Neuronal stem cell (in vitro differentiated cells): ENCODE measurements at places on chromosomes 11 and 22.

DNA sequence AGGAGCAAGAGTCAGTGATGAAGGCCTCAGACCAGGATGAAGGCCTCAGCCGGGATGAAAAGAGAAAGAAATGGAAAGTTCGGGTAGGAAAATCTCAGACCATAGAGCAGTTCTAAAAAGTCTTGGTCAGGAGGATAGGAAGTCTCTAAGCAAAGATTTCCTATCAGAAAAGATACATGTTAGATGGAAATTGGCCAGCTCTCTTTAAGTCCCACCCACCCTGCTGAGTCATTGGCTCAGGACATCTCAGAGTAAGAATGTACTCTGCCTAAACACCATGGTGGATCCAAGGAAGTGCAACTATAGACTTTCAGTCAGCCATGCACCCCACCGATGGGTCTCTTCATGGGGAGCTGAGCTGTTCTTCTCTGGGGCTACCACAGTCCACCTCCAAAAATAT lies 4.4 kb downstream of the OR8B3 start:
- peaks cover 3% of the 10 kb centered on the region for H3K4me1 ChIP-seq
- H3K4me3 ChIP-seq: no peak overlapping the region
- no peaks in the 10 kb centered on the region for H3K36me3 ChIP-seq
- no peak for DNase-seq
- H3K27ac ChIP-seq: no peak overlapping the region

DNA sequence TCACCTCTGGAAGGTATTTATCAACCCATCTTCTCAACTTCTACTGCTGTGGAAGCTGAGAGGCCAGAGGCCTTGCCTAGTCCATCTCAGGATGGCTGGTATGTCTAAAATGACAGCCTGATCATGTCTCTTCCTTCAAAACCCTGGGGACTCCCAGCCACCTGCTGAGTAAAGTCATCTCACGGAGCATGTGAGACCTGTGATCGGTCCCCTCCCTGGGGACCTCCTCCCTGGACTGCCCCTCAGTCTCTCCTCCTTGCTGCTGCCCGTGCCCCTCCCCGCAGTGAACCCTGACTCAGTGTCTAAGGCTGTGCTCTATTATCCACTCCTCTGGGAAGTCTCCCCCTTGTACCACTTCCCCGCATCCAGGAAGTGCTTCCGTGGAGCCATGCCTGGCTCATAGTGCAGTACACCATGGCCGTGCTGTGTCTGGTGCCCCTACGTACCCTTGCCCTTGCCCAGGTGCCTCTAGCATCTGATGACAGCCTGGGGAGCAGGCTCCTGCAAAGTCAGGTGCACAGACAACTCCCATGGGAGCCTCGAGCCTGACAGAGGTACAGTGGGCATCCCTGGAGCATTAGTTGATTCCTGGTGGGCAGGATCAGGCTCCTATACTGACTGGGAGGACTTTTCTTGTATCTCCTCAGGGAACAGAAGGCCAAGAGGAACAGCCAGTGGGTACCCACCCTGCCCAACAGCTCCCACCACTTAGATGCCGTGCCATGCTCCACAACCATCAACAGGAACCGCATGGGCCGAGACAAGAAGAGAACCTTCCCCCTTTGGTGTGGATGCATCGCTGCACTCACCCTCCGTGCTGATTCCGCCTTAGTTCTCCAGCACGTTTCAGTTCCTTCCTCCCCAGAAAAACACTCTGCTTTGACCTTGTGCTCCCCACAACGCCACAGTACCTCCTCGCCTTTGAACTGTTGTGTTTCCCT lies 13.8 kb downstream of the SMARCB1 start:
- H3K4me1 ChIP-seq: no peaks in the 10 kb centered on the region
- no peak overlapping the region for H3K4me3 ChIP-seq
- no peak for DNase-seq

- peaks cover 16% of the 10 kb centered on the region for H3K27me3 ChIP-seq
- H3K4me3 ChIP-seq: no peak overlapping the region
- DNase-seq: no peak
Measured at GRCh38 chr11:118042796-118043195, 34.1 kb upstream of the TMPRSS4 start.

GRCh38 chr11:86551288-86552092 lies 120.9 kb downstream of the ME3 start:
- H3K4me3 ChIP-seq: no peak overlapping the region
- no peak for DNase-seq
- no peaks in the 10 kb centered on the region for H3K27me3 ChIP-seq

- H3K27me3 ChIP-seq: peaks cover 77% of the 10 kb centered on the region
- H3K27ac ChIP-seq: no peak within 1 kb of the TSS
- H3K4me3 ChIP-seq: peak within 1 kb of the TSS; percentile 80
Measured at GRCh38 chr11:2444821-2445745, at the start of gene KCNQ1. KCNQ1 (plus strand) TSS chr11:2445008; CDS start chr11:2445099, 91 bp downstream.

DNA sequence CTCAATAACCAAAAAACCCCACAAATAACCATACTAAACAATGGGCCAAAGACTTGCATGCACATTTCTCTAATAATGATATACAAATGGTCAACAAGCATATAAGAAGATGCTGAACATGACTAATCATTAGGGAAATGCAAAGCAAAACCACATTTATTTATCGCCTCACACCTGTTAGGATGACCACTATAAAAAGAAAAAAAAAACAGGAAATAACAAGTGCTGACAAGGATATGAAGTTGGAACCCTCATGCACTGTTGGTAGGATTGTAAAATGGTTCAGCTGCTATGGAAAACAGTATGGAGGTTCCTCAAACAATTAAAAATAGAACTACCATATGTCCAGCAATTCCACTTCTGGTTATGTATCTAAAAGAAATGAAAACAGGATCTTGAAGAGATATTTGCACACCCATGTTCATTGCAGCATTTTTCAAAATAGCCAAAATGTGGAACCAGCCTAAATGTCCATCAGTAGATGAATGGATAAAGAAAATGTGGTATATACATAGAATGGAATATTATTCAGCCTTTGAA lies 66.2 kb downstream of the AMBRA1 start:
- H3K4me1 ChIP-seq: no peaks in the 10 kb centered on the region
- no peak overlapping the region for H3K4me3 ChIP-seq
- H3K27me3 ChIP-seq: no peaks in the 10 kb centered on the region
- no peaks in the 10 kb centered on the region for H3K36me3 ChIP-seq
- DNase-seq: no peak

GRCh38 chr22:29596408-29596807 lies 7.0 kb upstream of the NF2 start:
- H3K27ac ChIP-seq: no peak overlapping the region
- no peak overlapping the region for H3K4me3 ChIP-seq
- H3K27me3 ChIP-seq: no peaks in the 10 kb centered on the region
- H3K36me3 ChIP-seq: no peaks in the 10 kb centered on the region

GRCh38 chr11:128492903-128493569 lies 94.3 kb downstream of the ETS1 start:
- H3K27me3 ChIP-seq: no peaks in the 10 kb centered on the region
- DNase-seq: no peak
- H3K4me3 ChIP-seq: no peak overlapping the region
- no peaks in the 10 kb centered on the region for H3K36me3 ChIP-seq
- no peak overlapping the region for H3K27ac ChIP-seq
- H3K4me1 ChIP-seq: peaks cover 4% of the 10 kb centered on the region

DNA sequence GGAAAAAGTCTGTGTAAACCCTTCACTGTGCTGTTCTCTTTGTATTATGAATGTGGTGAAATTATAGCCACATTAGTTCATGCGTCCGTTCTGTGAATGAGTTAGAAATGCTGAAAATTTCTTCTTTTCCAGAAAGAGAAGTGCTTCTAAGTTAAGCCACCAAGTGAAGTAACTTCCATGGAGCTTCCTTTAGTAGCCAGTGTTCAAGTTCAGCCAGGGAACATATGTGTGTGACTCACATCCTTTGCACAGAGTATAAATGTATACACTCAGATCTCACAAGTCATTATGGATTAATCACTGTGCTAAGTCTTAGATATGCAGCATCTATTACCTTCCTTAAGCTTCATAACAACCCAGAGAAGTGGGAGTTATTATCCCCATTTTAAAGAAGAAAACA lies 3.1 kb upstream of the MMP8 start:
- peaks cover 2% of the 10 kb centered on the region for H3K36me3 ChIP-seq
- no peaks in the 10 kb centered on the region for H3K4me1 ChIP-seq
- no peak overlapping the region for H3K27ac ChIP-seq
- H3K27me3 ChIP-seq: no peaks in the 10 kb centered on the region
- no peak for DNase-seq

DNA sequence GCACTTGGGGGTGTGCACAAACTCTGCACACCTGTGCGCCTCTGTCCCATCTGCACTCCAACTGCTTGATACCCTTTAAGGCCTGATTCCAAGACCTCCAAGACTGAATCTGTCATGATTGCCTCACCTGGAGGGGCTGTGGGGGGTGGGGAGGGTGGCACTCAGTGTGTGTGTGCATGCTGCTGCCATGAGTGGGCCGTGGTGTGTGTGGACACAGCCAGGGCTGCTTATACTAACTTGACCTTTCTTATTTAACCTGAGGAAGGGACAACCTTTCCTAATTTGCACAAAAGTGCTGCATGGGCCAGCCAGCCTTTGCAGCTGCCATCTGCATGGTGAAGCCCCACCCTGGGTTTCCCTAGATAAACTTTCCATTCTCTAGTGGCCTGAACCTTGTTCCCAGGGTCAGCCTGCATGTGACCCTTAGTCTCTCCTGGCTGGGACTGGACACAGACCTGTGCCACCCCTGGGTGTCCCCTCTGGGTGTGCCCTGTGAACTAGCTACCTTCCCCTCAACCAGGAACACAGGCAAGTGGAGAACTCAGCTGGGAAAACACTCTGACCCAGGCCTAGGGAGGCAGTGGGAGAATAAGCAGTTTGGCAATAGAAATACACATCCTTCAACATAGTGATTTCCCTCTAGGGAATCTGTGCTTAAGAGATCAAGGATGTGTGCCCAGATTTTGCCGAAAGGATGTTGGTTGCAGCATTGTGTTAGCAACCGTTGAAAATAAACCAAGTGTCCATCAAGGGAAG lies 45.4 kb upstream of the DKK3 start:
- DNase-seq: no peak
- no peak overlapping the region for H3K27ac ChIP-seq
- no peaks in the 10 kb centered on the region for H3K36me3 ChIP-seq
- H3K4me3 ChIP-seq: no peak overlapping the region
- peaks cover 2% of the 10 kb centered on the region for H3K27me3 ChIP-seq
- H3K4me1 ChIP-seq: no peaks in the 10 kb centered on the region

DNA sequence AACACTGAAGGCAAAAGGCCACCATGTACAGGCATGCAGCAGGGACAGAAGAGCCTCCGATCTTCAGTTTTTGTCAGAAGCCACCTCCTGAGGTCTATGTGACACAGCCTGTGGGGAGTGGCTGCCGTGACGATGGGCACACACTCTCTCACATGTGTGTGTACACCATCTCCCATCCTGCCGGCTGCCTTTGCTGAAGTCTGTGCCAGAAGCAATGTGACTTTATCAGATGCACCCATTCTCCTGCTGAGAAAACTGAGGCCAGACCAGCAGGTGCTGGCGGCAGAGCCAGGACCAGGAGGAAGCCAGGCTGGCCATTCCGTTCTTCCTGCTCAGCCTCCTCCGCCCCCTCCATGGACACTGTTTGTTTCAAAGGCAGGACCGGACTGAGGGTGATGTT lies 16.7 kb downstream of the SHANK2 start:
- no peaks in the 10 kb centered on the region for H3K36me3 ChIP-seq
- no peak for DNase-seq
- H3K4me3 ChIP-seq: peak overlapping the region; percentile 18
- H3K27ac ChIP-seq: no peak overlapping the region
- H3K27me3 ChIP-seq: no peaks in the 10 kb centered on the region

GRCh38 chr11:103112364-103112763 lies 3.1 kb downstream of the DYNC2H1 start:
- H3K27me3 ChIP-seq: no peaks in the 10 kb centered on the region
- H3K36me3 ChIP-seq: no peaks in the 10 kb centered on the region
- peaks cover 6% of the 10 kb centered on the region for H3K4me1 ChIP-seq
- H3K4me3 ChIP-seq: no peak overlapping the region
- no peak for DNase-seq

GRCh38 chr11:22130462-22131053 lies 62.3 kb upstream of the ANO5 start:
- no peaks in the 10 kb centered on the region for H3K27me3 ChIP-seq
- no peak overlapping the region for H3K27ac ChIP-seq
- DNase-seq: peak; percentile 14

DNA sequence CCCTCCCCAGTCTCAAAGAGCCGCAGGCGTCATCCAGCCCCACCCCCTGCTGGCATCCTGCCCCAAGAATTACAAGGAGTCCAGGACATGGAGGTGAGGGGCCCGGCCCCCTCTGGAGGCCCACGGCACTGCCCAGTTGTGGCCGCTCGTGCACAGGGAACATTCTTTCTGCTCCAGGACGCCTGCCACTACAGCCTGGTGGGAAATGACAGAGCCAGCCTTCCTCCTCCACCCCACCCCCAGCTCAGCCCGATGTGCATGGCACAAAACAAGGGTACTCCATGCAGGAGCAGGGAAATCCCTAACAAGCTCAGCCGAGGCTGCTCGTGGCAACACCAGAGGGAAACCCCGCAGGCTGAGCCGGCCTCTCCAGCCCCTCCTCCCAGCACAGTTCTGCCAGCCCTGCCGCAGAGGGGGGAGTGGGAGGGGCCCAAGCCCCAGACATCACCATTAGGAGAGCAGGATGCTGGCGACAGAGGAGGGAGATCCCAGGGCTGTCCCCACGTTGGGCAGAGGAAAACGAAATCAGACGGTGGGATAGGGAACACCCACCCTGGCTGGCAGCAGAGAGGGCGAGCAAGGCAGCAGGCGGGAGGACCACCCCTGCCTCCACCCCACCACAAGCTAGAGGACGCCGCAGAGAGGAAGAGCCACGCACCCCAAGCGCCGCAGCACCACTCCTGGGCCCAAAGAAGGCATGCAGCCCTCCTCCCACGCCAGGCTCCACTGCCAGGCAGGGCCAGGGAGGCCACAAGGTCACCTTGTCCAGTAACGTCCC lies 10.0 kb downstream of the IGSF9B start:
- no peaks in the 10 kb centered on the region for H3K27me3 ChIP-seq
- no peaks in the 10 kb centered on the region for H3K36me3 ChIP-seq
- H3K4me1 ChIP-seq: peaks cover 53% of the 10 kb centered on the region
- H3K27ac ChIP-seq: no peak overlapping the region
- H3K4me3 ChIP-seq: peak overlapping the region; percentile 3
- DNase-seq: no peak

GRCh38 chr11:63427971-63428508 lies 58.5 kb downstream of the SLC22A9 start:
- H3K27ac ChIP-seq: no peak overlapping the region
- H3K36me3 ChIP-seq: no peaks in the 10 kb centered on the region
- peak overlapping the region; percentile 18 for H3K4me3 ChIP-seq
- no peaks in the 10 kb centered on the region for H3K4me1 ChIP-seq

DNA sequence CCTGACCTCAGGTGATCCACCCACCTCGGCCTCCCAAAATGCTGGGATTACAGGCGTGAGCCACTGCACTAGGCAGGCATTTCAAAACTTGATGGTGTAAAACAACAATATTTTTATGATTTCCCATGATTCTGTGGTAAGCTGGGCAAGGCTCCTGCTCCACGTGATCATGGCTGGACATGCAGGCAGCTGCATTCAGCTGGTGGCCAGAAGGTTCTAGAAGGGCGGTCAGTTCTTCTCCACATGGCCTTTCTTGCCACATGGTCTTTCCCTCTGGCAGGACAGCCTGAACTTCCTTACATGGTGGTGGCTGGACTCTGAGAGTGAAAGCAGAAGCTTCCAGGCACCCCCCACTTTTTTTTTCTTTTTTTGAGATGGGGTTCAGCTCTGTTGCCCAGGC lies 9.9 kb upstream of the RASD2 start:
- no peaks in the 10 kb centered on the region for H3K36me3 ChIP-seq
- DNase-seq: no peak
- peaks cover 4% of the 10 kb centered on the region for H3K4me1 ChIP-seq
- H3K27ac ChIP-seq: no peak overlapping the region
- H3K4me3 ChIP-seq: no peak overlapping the region
